ENCODE measurements at places on chromosomes 13 and 19. TPM values are rescaled to one million over a fixed set of nuclear protein-coding genes. Genes with fewer than 3 reads are reported as not detected.

Gene LRRC25
- not detected for total RNA-seq

Gene TPT1
- 3,964 TPM for total RNA-seq

DNA sequence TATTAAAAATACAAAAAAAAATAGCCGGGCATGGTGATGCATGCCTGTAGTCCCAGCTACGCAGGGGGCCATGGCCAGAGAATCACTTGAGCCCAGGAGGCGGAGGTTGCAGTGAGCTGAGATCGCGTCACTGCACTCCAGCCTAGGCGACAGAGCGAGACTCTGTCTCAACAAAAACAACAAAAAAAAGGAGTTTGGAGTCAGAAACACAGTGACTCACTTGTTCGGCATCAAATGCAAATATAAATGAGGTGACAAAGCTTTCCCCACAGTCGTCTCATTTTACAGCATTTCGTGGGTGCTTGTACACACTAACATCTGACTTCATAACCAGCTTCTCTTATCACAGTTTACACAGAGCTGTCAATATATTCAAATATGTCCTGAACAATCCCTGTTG lies 11.0 kb downstream of the ZNF665 start:
- no peaks in the 10 kb centered on the region for H3K27me3 ChIP-seq
- DNase-seq: no peak
- H3K36me3 ChIP-seq: peaks cover 61% of the 10 kb centered on the region
- no peaks in the 10 kb centered on the region for H3K4me1 ChIP-seq

GRCh38 chr13:73608711-73609485 lies 525.3 kb downstream of the KLF12 start:
- H3K4me3 ChIP-seq: no peak overlapping the region
- H3K27ac ChIP-seq: no peak overlapping the region
- no peaks in the 10 kb centered on the region for H3K27me3 ChIP-seq
- H3K36me3 ChIP-seq: no peaks in the 10 kb centered on the region

Gene ZFP82
- total RNA-seq: 8.4 TPM

- no peak overlapping the region for H3K4me3 ChIP-seq
- no peaks in the 10 kb centered on the region for H3K4me1 ChIP-seq
- H3K36me3 ChIP-seq: no peaks in the 10 kb centered on the region
These were observed 71.9 kb downstream of the WASF3 start for GRCh38 chr13:26629260-26629825.

GRCh38 chr19:56356944-56357343 lies 36.4 kb downstream of the ZNF582 start:
- no peaks in the 10 kb centered on the region for H3K4me1 ChIP-seq
- no peak for DNase-seq
- peaks cover 30% of the 10 kb centered on the region for H3K36me3 ChIP-seq

Gene MAG
- total RNA-seq: 0.34 TPM

DNA sequence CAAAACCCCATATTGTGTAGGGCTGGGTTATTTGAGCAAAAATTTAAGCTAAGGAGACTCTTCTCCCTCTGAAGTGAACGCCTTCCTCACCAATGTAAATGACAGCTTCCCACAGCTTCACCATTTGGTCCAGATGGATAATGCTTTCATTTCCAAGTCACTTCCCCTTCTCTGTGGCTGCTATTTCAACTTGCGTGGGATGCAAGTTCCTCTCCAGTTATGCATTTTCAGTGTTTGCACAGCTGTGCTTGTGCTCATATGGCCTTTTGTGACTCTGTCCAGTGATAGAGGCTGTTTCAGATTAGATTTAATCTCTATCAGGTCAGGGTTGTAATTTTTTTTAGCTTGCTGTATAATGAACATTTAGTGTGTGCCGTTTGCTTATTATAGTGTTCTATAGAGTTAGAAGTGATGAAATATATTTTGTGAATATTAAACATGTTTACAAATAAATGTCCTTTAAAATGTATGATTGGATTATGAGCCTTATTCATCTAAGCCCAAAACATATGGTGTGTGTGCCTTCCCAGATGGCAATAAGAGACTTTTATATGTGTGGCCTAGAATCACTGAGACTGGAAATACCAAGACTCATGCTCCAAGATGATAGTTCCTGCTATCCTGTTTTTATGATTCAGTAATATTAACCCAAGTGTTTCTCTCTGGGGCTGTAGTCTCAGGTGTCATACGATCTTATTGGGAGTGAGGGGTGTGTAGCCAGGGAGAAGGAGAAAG lies 86.6 kb downstream of the TNFRSF19 start:
- peaks cover 11% of the 10 kb centered on the region for H3K27me3 ChIP-seq
- no peaks in the 10 kb centered on the region for H3K36me3 ChIP-seq
- no peak overlapping the region for H3K4me3 ChIP-seq
- H3K4me1 ChIP-seq: no peaks in the 10 kb centered on the region

Gene PSENEN
- total RNA-seq: 37.9 TPM

DNA sequence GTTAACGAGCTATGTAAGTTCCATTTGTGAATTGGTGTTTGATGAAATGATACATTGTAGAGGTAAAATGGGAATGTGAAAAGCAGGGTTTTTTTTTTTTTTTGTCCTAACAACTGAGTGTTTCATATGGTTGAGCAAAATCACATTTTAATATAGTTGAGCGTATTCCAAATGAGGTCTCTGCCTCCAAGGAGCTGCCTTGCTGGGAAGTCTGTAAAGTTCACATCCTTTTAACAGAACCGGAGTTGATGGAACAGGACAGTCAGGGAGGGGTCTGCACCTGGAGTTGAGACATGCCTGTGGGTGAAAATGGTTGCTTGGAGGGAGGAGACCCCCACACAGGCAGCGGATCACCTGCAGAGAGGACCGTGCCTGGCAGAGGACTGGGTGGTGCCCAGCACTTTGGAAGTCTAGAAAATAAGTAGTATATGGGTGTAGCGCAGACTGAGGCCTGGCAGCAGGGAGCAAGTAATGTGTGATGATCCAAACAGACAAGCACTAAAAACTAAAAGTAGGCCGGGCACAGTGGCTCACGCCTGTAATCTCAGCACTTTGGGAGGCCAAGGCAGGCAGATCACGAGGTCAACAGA lies 75.2 kb upstream of the UBAC2 start:
- no peak overlapping the region for H3K27ac ChIP-seq
- peaks cover 6% of the 10 kb centered on the region for H3K36me3 ChIP-seq
- DNase-seq: no peak
- no peak overlapping the region for H3K4me3 ChIP-seq
- peaks cover 39% of the 10 kb centered on the region for H3K4me1 ChIP-seq

Gene SIGLEC12
- total RNA-seq: 1.2 TPM

Gene CDX2
- total RNA-seq: not detected

Gene SCN1B
- 1.6 TPM for total RNA-seq

DNA sequence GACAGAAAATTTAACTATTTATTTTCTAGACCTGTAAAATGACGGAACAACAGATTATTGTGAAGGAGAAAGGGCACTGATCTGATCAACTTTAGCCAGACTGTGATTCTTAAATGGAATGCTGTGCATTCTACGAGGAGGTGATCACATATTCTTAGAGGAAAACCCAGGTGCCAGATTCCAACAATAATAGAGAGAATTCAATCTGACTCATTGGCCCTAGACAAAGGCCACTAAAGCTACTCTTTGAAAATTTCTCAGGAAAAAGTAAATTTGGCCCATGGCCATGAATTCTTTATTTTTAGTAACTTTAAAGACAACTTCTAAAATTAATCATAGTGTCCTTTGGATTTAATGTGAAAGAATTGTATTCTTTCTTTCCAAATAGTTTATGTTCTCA lies 58.6 kb upstream of the POSTN start:
- DNase-seq: no peak
- no peak overlapping the region for H3K4me3 ChIP-seq
- H3K36me3 ChIP-seq: no peaks in the 10 kb centered on the region
- no peak overlapping the region for H3K27ac ChIP-seq

Gene TEX26
- not detected for total RNA-seq

Gene ZNF112
- 0.12 TPM for total RNA-seq

DNA sequence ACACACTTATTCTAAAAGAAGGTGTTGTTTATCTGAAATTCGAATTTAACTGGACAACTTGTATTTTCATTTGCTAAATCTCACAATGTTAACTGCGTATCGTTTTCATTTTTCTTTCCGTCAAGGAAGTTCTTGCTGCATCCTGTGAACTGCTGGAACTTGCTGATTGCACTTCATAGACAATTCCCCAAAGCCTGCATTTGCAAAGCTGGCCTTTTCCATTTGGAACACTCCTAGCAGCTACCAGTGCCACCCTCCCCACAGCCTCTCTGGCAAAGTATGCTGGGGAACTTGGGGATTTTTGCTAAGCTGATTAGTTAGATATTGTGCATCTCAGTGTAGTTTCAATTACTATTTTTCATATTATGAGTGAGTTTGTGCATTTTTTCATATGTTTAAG lies 20.4 kb upstream of the ARGLU1 start:
- peaks cover 18% of the 10 kb centered on the region for H3K27me3 ChIP-seq
- H3K27ac ChIP-seq: no peak overlapping the region
- no peak for DNase-seq
- peaks cover 6% of the 10 kb centered on the region for H3K36me3 ChIP-seq
- no peak overlapping the region for H3K4me3 ChIP-seq
- no peaks in the 10 kb centered on the region for H3K4me1 ChIP-seq

- H3K27me3 ChIP-seq: no peaks in the 10 kb centered on the region
- H3K27ac ChIP-seq: peak overlapping the region; percentile 99
- DNase-seq: no peak
- H3K36me3 ChIP-seq: peaks cover 21% of the 10 kb centered on the region
These were observed 423 bp downstream of the LSM14A start for GRCh38 chr19:34172661-34173192.

GRCh38 chr13:49877629-49878218 lies 58.4 kb downstream of the SPRYD7 start:
- H3K27ac ChIP-seq: no peak overlapping the region
- H3K27me3 ChIP-seq: peaks cover 11% of the 10 kb centered on the region
- no peak overlapping the region for H3K4me3 ChIP-seq
- H3K36me3 ChIP-seq: peaks cover 9% of the 10 kb centered on the region
- H3K4me1 ChIP-seq: no peaks in the 10 kb centered on the region

DNA sequence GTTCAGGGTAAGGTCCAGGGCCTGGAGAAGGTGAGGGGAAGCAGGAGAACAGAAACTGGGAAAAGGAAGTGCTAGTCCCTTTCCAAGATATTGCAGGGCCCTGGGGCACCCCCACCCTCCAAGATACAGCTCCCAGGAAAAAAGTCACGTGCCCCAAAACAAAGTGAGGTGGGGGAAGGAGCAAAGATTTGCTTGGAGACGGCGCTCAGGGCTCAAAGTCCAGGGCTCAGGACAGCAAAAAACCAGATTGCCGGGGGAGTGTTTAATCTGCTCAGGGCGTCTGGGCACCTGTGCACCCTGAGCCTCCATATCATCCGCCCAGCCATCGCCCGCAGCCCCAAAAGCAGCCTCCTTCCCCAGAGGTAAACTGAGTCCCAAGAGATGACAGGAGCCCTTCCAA lies 6.3 kb downstream of the SMIM24 start:
- H3K4me1 ChIP-seq: peaks cover 9% of the 10 kb centered on the region
- DNase-seq: no peak
- no peak overlapping the region for H3K27ac ChIP-seq
- H3K36me3 ChIP-seq: no peaks in the 10 kb centered on the region
- H3K27me3 ChIP-seq: no peaks in the 10 kb centered on the region

DNA sequence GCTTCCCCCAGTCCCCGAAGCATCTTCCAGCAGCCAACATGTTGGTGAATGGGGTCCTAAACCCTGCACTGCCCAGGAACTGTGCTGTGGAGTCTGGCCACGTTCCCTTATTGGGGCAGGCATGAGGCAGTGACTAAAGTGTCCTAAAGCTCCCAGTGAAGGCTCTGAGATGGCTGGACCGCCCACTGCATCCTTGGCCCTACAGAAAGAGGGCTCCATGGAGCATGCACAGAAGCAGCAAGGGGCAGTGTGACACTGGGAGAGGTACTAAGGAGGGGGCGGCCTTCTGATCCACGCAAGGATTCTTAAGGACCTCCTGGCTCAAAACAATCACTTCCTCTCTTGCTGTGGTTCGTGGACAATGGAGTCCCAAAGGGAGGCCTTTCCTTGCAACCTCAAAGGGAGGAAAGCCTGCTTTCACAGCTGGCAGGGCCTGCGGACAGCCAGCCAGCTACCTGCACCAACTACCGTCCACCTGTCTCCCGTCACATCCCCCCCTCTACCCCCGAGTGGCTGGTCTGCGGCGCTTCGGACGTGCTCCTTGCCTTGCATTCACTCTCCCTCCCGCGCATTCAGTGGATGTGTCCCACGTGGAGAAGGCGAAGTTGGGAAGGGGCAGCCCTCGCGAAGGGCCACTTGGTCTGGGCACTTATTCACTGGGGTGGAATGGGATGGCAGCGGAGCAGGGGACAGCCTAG lies 63.9 kb upstream of the STARD13 start:
- H3K4me3 ChIP-seq: no peak overlapping the region
- peaks cover 2% of the 10 kb centered on the region for H3K4me1 ChIP-seq
- peaks cover 40% of the 10 kb centered on the region for H3K27me3 ChIP-seq
- H3K27ac ChIP-seq: no peak overlapping the region
- H3K36me3 ChIP-seq: no peaks in the 10 kb centered on the region

DNA sequence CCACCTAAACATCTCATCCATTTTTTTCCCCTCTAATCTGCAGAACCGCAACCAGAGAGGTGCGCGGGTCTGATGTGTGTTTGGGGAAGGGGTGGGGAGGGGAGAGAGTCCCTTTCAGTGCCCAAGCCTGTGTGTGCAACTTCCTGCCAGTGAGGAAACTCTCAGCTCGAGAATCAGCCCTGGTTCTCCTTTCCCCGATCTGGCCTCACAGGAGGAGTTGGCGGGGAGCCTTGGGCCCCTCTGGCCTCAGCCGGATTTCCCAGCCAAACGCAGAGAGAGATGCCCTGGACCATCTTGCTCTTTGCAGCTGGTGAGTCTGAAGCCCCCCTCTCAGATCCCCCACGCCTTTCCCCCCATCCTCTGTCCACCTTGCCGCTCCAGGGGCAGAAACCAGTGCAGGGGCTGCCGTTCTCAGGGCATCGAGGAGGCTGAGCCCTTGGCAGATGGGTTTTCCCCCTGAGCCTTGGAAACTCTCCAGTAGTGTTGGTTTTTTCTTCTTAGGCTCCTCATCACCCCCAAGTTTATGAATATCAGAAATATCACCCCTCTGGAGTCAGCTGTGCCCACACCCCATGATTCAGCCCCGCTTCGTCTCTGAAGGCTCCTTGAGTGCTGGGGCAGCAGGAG lies at the start of gene C19orf38:
TSS of gene C19orf38 (plus strand) at position 186 of the 627 bp plus-strand sequence. CDS start at position 280, 94 bp downstream.
- no peaks in the 10 kb centered on the region for H3K27me3 ChIP-seq
- H3K4me1 ChIP-seq: peaks cover 6% of the 10 kb centered on the region
- peak within 1 kb of the TSS; percentile 61 for H3K4me3 ChIP-seq
- peaks cover 5% of the 10 kb centered on the region for H3K36me3 ChIP-seq
- peak; percentile 35 for DNase-seq
- peak within 1 kb of the TSS; percentile 72 for H3K27ac ChIP-seq

Gene ANGPTL8
- not detected for total RNA-seq

- DNase-seq: no peak
- H3K4me3 ChIP-seq: no peak overlapping the region
- no peaks in the 10 kb centered on the region for H3K4me1 ChIP-seq
- H3K36me3 ChIP-seq: no peaks in the 10 kb centered on the region
These were observed 96.5 kb downstream of the DCT start for GRCh38 chr13:94382960-94383359.

- peaks cover 5% of the 10 kb centered on the region for H3K4me1 ChIP-seq
- no peak for DNase-seq
- no peaks in the 10 kb centered on the region for H3K36me3 ChIP-seq
- H3K4me3 ChIP-seq: no peak overlapping the region
- no peak overlapping the region for H3K27ac ChIP-seq
- peaks cover 17% of the 10 kb centered on the region for H3K27me3 ChIP-seq
These were observed 20.8 kb downstream of the ERICH6B start for GRCh38 chr13:45594764-45595163.

GRCh38 chr19:41525989-41526388 lies 50.0 kb upstream of the CEACAM21 start:
- H3K4me3 ChIP-seq: no peak overlapping the region
- peaks cover 38% of the 10 kb centered on the region for H3K4me1 ChIP-seq
- DNase-seq: no peak
- peaks cover 9% of the 10 kb centered on the region for H3K36me3 ChIP-seq
